Hematopoietic multipotent progenitor cell treated with erythropoietin and hydrocortisone succinate and interleukin-3 and kit ligand, for 6 days (in vitro differentiated cells): ENCODE measurements at places on chromosomes 12 and 14.
A peak's percentile ranks its signal among the peaks of the same experiment; 100 is the strongest.

DNA sequence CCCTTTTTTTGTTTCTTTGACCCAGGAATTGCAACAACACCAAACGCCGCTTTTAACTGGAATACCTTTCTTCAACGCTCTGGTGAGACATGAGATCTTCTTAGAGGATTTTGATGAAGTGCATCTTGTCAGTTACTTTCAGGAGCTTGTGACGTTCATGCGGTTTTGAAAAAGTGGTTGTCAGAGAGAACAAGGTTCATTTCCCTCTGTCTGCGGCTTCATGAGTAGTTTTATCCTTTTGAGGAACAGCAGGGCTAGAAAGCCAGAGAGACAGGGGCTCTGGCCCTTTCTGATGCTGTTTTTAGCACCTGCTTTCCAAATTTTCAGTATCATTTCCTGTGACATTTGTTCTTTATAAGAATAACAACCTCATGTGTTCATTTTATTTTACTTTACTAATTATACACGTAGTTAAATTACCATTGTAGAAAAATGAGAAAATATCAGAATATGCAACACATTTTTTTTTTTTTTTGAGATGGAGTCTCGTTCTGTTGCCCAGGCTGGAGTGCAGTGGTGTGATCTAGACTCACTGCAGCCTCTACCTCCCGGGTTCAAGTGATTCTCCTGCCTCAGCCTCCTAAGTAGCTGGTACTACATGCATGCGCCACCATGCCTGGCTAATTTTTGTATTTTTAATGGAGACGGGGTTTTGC lies 61.8 kb downstream of the GLT1D1 start:
- DNase-seq, result peak; percentile 52

GRCh38 chr12:94149781-94150239 lies 1.4 kb downstream of the PLXNC1 start:
- peak; percentile 55 for DNase-seq

DNA sequence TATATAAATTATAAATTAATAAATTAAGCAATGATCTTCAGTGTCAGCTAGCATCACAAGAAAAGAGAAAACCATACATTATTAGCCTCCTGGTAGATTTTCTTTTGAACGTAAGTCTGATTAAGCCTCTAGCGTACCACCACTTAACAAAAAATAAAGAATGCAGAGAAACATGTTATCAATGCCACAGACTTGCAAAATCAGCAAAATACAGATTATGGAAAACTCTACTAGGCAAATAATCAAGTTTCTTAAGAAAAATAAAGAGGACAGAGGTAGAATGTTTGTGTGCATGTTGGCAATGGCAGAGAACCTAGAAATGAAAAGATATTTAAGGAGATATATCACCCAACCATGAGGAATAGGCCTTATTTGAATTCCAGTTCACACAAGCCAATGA lies 8.4 kb upstream of the SRRM4 start:
- DNase-seq, result no peak

DNA sequence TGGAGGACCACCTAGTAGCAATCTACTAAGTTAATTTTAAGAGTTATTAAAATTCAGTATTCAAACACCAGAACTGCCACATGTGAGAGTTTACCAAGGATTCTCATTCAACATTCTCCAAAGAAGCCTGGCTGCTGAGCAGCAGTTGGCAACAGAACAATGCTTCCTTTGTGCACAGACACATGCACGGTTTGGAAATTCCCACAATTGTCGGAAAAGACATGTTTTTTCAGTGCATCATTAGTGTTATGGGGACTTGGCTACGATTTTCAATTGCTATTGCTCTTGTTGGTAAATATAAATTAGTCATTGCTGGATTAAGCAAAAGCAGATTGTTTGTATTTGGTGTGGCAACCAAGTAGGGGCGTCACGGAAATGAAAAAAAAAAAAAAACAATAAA lies 22.2 kb downstream of the ST8SIA1 start:
- no peak for DNase-seq

DNA sequence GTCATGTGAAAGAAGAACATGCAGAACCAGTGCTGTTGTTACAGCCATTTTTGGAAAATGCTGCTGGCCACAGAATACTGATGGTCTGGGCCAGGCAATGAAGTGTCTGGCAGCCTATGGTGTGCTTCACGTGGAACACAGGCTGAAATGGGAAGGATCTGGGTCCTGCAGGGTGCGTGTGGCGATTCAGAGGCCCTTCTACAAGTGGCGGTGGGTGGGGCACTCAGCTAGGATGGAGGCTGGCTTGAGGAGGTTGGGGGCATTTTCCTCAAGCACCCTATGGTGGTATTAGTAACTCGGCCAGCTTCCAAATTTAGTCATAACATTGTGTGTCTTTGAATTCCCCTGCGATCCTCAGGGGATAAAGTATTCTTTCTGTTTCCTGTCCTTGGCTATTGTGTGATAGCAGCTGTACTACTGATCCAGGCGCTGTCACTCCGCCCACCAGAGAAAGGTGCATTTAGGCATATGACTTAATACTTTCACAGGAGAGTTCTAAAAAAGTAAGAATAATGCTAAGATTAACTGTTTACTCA lies 9.2 kb upstream of the RAD52 start:
- DNase-seq, result no peak

DNA sequence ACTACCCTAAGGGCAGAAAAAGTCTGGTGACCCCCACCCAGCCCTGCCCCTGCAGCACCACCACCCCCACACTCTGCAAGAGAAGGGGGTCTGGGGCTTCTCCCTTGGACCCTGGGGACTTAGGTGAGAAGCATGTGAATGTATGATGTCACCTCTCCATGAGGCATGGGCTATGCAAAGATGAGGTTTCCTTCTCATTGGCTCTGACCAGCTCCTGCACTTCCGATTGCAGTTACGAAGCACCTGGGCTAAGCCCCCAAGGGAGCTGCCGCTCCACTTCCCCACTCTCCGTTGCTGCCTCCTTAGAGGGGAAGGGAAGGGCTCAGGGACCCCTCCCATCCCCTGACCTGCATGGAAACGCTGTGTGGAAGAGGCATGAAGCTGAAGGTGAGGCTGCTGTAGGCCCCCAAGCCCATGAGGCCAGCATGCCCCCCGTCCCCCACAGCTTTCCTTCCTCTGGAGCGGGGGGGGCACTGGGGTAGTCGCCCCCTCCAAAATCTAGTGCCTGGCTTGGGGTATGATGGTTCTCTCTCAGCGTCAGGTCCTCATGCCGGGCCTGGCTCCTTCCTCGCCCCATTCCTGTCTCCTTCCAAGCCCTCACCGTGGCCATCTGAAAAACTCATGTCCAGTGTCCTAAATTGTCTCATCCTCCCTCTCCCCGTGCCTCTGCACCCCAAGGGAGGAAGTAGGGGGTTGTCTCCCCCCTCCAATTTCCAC lies 5.5 kb upstream of the DDX23 start:
- no peak for DNase-seq

GRCh38 chr12:113663396-113663795 lies 191.7 kb upstream of the LHX5 start:
- no peak for DNase-seq

- DNase-seq, result peak; percentile 85
Observed at GRCh38 chr12:92876496-92876895, 52.6 kb downstream of the EEA1 start.

DNA sequence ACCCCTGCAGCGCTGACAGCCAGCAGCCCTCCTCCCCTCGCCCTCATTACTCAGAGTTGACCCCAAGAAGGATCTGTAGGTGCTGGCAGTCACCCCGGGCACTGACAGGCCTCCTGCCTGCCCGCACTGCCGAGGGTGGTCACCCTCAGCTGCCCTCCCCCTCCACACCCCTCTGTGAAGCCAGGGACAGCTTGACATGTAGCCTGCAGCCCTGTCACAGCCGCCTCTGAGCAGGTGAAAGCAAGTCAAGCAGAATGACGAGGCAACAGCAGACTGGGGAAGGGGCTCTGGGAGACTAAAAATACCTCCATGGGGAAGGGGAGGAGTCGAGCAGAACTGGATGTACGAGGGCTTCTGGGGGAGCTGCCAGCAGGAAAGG lies 178.1 kb downstream of the DPF3 start:
- no peak for DNase-seq

- DNase-seq, result no peak
Observed at GRCh38 chr14:51176839-51177238, 63.2 kb upstream of the TMX1 start.

- DNase-seq, result no peak
Observed at GRCh38 chr12:6941267-6941666, 2.3 kb upstream of the RNU7-1 start.

GRCh38 chr12:9607716-9608115 lies at the start of gene KLRB1:
KLRB1 (minus strand) TSS chr12:9607916; CDS start chr12:9607839, 77 bp downstream.
- no peak for DNase-seq

DNA sequence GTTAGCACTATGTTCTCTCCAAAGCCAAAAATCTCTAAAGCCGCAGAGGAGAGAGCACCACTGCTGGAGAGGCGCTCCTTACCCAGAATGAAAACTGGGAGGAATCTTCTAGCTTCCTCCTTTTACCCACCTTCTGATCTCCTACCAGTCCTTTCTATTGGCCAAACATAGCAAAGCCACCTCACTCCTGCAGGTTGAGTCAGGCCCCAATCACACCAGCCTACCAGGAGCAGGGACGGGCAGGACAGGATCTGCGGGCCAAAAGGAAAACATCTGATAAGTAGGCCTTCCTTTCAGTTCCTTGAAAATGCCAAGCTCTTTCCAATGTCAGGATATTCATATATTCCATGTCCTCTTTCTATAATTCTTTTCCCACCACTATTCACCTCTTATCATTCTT lies 197.7 kb upstream of the CNOT2 start:
- DNase-seq, result no peak

- no peak for DNase-seq
Observed at GRCh38 chr14:85634205-85634604, 104.3 kb downstream of the FLRT2 start.

DNA sequence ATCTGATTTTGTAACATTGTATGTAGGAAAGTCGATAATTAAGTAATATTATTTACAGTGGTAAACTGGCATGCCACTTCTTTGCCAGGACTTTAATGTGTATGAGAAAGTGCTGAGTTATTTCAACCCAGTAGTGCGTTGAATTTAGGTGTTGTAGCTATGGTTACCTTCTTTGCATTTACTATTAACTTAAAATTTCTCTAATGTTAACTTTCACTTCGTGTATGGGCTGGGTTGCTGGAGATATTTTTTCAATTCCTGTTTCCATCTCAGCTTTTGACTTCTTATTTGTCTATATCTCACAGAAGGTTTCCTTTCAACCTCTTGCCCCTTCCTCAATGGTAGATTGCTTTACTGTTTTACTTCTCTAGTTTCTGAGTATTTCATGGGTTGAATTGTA lies 1345.6 kb downstream of the FSCB start:
- no peak for DNase-seq

- DNase-seq, result no peak
Observed at GRCh38 chr12:102781117-102781516, 135.9 kb downstream of the PAH start.

DNA sequence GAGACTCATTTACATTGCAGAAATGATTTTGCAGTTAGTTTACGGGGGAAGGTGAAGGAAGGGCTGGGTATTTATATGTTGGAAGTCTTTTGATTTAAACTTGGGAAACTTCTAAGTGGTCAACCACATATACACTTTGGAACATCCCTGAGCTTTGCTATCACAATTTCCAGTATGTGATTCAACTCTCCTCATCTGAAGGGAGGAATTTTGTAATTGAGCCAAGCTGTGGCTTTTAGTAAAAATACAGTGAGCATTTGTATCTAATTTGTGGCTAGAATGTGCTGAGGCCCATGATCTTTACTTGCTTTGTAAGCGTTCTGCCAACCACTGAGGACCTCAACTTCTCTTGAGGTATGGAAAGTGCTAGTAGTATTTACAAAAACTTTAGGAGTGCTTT lies 235.0 kb upstream of the PDZRN4 start:
- no peak for DNase-seq

DNA sequence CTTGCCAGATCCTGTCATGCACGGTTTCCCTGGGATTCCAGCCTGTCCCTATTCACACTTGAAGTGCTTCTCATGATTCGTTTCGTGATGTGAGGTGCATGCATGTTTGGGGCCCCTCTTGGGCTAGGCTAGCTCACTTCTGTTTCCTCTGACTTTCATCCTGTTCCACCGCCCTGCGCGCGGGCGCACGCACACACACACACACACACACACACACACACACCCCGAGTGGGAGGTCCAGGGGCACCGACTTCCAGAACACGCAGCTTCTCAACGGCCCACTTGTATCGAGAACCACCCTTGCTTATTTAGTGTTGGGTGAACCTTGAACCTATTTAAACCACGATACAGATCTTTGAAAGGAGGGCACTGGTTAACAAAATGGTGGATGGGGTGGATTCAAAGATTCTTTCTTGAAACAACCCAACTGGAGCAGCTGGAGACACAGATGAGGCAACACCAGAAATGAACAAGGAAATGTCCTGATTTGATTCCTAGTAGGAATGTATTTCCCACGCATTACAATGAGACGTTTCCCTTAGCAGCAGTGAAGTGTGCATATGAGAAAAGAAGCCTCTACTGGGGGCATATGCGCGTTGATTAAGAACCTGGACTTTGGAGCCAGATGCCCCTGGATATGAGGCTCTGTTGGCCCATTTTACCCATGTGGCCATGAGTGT lies 16.3 kb downstream of the ELK3 start:
- no peak for DNase-seq

DNA sequence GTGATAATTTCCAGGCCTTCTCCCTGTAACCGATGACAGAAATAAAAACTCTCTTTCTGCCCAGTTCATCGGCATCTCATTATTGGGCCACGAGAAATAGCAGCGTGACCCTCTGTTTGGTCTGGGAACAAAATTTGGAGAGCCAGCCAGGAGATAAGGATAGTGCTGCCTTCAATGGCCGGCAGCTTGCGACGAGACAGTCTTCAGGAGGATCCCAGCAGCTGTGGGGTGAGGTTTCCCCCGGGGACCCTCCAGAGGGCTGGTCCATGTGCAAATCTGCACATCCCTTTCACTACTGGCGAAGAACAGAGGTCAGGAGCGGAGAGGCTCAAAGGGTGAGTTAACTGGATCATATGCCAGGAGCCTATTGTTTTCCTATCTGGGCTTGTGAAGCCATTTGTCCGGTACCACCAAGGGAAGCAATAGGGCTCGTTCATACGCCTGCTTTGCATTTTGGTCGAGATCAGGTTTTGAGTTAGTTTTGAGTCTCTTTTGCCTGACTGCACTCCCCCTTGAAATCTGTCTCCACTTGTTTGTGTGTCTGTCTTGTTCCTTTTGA lies 4.8 kb downstream of the SLC39A2 start:
- DNase-seq, result no peak

DNA sequence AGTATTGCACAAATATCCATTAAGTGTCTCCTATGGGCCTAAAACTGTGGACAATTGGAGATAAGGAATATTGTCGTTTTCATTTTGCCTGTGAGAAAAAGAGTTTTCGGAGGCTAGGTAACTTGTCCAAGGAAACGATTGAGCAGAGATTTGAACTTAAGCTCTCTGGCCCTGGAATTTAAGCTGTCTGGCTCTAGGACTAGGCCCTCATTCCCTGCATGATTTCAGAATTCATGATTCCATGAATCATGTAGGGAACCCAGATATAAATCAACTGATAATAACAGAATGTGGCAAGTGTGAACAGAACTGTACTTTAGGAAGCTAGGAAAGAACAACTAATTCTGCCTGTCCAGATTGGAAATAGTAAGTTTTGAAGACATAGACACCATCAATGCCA lies 940.9 kb downstream of the DIO2 start:
- DNase-seq, result no peak
